Activated T-cell treated with anti-CD3 and anti-CD28 coated beads, Interleukin-2, amount 50 U/mL, for 72 hours (primary cell): ENCODE measurements at places on chromosomes 7 and 10. TPM values are rescaled to one million over a fixed set of nuclear protein-coding genes. Genes with fewer than 3 reads are reported as not detected.
A peak's percentile ranks its signal among the peaks of the same experiment; 100 is the strongest.

Gene AZGP1
- total RNA-seq: not detected

Gene ANXA8
- not detected for total RNA-seq

DNA sequence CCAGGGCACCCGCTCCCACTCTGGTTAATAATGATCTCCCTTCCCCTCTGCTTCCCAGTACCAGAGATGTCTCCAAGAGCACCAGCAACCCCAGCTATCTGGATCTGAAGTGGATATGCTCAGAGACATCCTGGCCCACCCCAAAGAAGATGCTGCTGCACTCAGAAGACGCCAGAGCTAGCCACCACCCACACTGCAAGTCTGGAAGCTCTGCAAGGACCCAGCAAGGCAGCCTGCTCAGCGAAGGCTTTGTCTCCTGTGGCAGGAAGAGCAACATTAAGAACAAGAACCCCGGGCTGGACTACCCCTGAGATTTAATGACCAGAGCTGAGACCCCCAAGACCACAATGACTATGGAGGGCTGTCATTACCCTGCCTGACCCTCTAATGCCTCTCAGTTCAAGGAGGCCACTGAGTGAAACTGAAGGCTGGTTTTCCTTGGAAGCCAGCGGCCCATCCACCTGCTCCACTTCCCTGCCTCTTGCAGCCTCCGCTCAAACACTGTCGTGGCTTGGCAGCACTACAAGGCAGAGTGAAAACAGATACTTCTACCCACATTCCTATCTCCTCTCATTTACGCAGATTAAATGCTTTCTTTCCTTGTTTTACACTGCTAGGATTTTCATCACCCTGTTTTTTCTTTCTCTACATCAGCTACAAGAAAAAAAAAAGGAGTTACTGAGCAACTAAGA, 202.2 kb downstream of the SNX10 start:
- no peaks in the 10 kb centered on the region for H3K4me1 ChIP-seq
- no peak overlapping the region for H3K4me3 ChIP-seq
- H3K36me3 ChIP-seq: no peaks in the 10 kb centered on the region
- no peak for DNase-seq

- H3K36me3 ChIP-seq: peaks cover 40% of the 10 kb centered on the region
- no peaks in the 10 kb centered on the region for H3K27me3 ChIP-seq
- no peak for DNase-seq
- no peak overlapping the region for H3K4me3 ChIP-seq
- peaks cover 12% of the 10 kb centered on the region for H3K4me1 ChIP-seq
- no peak overlapping the region for H3K27ac ChIP-seq
Observed at GRCh38 chr7:154968336-154969001, 34.5 kb downstream of the PAXIP1 start.

GRCh38 chr7:81608748-81609382, 161.0 kb downstream of the HGF start:
- no peak overlapping the region for H3K4me3 ChIP-seq
- no peak for DNase-seq
- H3K27ac ChIP-seq: no peak overlapping the region
- no peaks in the 10 kb centered on the region for H3K4me1 ChIP-seq
- no peaks in the 10 kb centered on the region for H3K27me3 ChIP-seq

DNA sequence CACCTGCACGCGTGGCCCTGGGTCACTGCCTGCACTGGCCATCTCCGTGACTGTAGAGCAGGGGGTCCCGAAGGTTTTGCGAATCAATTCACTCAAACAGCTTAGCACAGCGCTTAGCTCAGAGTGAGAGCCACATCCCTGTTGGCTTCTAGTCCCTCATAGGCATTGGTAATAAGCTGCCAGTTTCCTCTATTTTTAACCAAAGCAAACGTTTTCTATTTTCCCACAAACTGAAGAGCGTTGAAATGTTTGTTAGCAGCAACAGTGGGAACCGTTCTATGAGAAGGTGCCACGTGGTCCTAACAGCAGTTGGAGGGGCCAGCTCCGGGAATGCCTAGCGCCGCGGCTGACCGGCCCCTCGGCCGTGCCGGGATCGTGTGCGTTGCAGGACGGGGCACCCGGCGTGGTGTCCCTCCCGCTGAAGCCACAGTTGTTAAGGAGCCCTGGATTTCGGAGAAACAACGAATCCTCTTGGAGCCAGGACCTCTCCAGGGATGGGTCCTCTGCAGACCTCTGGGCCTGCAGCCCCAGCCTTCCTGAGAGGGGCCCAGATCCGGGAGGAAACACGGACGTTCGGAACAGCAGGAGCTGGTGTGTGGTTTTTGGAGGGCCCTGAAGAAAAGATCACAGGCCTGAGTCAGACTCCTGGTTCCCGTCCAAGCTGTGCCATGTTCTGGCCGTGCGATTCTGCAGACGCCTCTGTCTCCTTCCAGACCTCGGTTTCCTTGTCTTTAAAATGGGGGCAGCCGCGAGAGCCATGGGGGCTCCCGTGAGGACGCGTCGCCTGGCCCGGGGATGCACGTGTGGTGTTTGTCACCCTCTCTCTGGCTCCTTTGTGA, 40.3 kb downstream of the FAM20C start:
- H3K36me3 ChIP-seq: no peaks in the 10 kb centered on the region
- H3K4me3 ChIP-seq: no peak overlapping the region
- H3K27me3 ChIP-seq: no peaks in the 10 kb centered on the region

Gene ZFAND4
- 11.9 TPM for total RNA-seq

- no peak overlapping the region for H3K4me3 ChIP-seq
- peaks cover 9% of the 10 kb centered on the region for H3K27me3 ChIP-seq
- no peaks in the 10 kb centered on the region for H3K4me1 ChIP-seq
- no peaks in the 10 kb centered on the region for H3K36me3 ChIP-seq
- H3K27ac ChIP-seq: no peak overlapping the region
Observed at GRCh38 chr7:18224138-18224537, 196.5 kb upstream of the PRPS1L1 start.

- H3K27ac ChIP-seq: no peak overlapping the region
- H3K27me3 ChIP-seq: no peaks in the 10 kb centered on the region
- H3K4me3 ChIP-seq: no peak overlapping the region
- peaks cover 5% of the 10 kb centered on the region for H3K4me1 ChIP-seq
Observed at GRCh38 chr7:132755538-132756483, 179.5 kb upstream of the PLXNA4 start.

DNA sequence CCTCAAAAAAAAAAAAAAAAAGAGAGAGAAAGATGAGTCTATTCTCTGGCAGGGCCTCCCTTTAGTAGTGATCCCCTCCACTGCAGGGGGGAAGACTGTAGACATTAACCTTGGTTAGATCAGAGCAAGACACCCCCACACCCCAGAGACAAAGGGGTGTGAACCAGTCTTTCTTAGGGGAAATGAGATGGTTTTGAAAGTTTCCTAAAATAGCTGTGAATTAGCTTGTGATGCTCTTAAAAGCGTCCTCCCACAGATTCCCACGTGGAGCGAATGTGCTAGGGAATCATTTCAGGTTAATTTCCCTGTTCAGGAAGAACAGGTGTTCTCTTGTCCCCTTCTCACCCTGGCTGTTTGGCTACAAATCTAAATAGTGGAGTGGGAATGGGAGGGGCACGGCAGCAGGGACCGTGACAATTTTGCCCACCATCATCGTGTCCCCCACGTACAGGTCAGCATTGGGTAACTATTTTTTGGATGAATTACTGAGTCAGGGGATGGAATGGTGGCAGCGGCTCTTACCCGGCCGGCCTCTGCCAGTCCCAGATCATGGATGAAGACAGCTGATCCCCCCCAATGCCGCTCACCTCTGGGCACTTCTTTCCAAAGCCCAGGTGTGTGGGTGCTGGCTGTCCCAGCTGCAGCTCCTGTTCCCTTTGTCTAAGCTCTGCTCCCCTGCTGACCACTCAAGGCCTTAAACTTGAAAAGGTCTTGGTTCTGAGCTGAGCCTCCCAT, 152.9 kb downstream of the CCDC3 start:
- peaks cover 14% of the 10 kb centered on the region for H3K4me1 ChIP-seq
- H3K27ac ChIP-seq: no peak overlapping the region
- H3K4me3 ChIP-seq: no peak overlapping the region
- no peak for DNase-seq
- peaks cover 29% of the 10 kb centered on the region for H3K27me3 ChIP-seq
- H3K36me3 ChIP-seq: no peaks in the 10 kb centered on the region

Gene PNLIP
- not detected for total RNA-seq

DNA sequence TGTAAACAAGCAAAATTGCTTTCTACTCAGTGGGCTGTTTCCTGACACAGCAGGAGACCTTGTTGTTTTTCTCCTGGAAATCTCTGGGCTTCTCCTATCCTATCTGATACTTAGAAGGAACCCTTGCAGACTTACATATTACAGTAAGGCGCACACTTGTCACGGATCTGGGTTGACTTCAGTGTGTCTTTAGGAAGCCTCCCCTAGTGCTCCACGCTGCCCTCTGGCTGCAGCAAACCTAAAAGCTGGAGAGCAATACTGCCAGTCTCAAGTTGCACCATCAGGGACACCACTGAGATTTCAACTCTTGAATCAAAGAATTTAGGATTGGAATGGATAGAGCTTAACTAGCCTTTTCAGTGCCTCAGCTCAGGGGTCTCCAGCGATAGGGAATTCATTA, 495.3 kb downstream of the LRMDA start:
- H3K27me3 ChIP-seq: peaks cover 24% of the 10 kb centered on the region
- H3K36me3 ChIP-seq: no peaks in the 10 kb centered on the region
- no peak overlapping the region for H3K4me3 ChIP-seq
- H3K27ac ChIP-seq: no peak overlapping the region
- no peaks in the 10 kb centered on the region for H3K4me1 ChIP-seq

Gene CLRN3
- total RNA-seq: not detected

GRCh38 chr7:96400001-96400400, 78.1 kb upstream of the SLC25A13 start:
- no peaks in the 10 kb centered on the region for H3K36me3 ChIP-seq
- no peak overlapping the region for H3K27ac ChIP-seq
- DNase-seq: no peak
- H3K27me3 ChIP-seq: peaks cover 37% of the 10 kb centered on the region
- no peaks in the 10 kb centered on the region for H3K4me1 ChIP-seq
- H3K4me3 ChIP-seq: no peak overlapping the region

DNA sequence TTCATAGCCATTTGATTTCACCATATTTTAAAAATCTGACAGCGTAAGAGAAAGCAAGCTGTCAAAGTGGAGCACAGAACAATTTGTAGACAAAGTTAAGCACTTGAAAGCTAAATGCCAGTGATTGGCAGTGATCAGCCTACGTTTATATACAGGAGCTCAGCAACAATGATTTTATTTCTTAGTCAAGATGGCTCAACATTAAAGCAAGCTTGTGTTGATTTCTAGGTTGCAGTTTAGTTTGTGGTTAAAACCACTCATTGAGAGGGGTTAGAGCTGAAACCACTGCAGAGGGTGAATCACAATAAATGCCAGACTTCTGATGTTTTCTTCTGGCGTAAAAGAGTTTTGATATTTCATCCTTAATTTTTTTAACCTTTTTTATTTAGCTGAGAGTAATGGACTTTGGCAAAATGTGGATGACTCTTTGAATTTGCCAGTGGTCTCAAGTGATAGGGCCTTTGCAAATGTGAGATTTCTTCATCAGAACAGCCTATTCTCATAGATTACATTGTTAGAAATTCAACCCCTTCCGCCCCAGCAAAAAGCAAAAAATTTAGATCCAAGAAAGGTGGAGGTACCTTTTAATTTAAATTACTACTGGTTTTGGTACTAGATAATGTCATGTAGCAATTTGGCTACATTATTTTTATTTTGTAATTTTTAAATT, 73.8 kb downstream of the SHOC2 start:
- no peaks in the 10 kb centered on the region for H3K27me3 ChIP-seq
- DNase-seq: peak; percentile 39
- H3K4me3 ChIP-seq: peak overlapping the region; percentile 84
- H3K27ac ChIP-seq: peak overlapping the region; percentile 50
- H3K4me1 ChIP-seq: peaks cover 51% of the 10 kb centered on the region

Gene COPG2
- total RNA-seq: 27.8 TPM

DNA sequence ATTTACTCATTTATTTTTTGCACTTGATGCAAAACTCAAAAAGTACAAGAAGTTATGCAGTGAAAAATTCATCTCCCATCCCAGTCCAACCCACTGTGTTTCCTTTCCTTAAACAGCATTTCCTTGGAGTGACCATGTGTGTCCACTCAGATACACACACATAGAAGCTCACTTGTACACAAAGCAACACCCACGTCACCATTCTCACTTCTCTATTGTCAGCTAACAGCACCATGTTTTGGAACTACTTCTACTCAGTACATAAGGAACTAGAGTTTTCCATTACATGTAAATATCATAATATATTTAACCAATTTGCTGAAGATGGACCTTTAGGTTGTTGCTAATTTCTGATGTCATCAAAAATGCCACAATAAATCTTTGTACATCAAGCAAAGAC, 167.6 kb downstream of the GRID1 start:
- DNase-seq: no peak
- H3K4me1 ChIP-seq: no peaks in the 10 kb centered on the region
- H3K36me3 ChIP-seq: no peaks in the 10 kb centered on the region
- no peak overlapping the region for H3K4me3 ChIP-seq
- H3K27me3 ChIP-seq: no peaks in the 10 kb centered on the region
